Renal cortex interstitium (tissue), 15 donors: ENCODE measurements at places on chromosomes 7 and 10.

DNA sequence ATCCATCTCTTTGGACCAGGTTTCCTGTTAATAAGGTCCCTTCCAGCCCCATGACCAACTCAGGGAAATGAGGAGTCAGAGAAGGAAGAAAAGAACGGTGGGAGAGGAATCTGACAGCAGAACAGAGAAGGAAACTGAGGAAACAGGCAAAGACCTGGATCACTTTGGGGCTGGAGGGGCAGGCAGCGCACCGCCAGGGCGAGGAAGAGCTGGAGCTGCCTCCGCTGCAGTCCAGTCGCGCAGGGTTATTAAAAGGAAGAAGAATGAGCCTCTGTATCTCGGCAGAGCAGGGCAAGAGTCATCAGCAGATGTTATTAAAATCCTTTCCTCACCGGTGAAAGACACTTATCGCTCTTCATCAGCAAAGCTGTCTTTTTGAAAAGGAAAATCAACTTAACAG lies 37.7 kb upstream of the R3HCC1L start:
- no peak for DNase-seq

DNA sequence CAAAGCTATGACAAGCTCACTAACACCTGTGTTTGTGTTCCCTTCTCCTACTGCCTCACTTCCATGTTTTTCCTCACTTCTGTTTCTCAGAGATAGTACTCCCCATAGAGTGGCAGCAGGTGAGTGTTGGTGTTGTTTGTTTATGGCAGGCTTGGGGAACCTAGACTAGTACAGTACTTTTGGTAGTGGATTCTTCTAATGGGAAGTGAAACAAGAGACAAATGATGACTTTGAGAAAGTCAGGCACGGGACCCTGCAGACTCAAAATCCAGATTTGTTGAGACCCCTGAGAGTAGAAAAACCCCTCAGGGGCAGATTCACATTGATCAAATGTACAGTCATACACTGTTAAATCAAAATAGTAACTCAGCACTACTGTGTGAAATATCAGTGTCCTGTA lies 6.4 kb upstream of the CFAP69 start:
- DNase-seq: no peak

- DNase-seq: no peak
Observed at GRCh38 chr10:107083388-107084009, 81.0 kb downstream of the SORCS1 start.

DNA sequence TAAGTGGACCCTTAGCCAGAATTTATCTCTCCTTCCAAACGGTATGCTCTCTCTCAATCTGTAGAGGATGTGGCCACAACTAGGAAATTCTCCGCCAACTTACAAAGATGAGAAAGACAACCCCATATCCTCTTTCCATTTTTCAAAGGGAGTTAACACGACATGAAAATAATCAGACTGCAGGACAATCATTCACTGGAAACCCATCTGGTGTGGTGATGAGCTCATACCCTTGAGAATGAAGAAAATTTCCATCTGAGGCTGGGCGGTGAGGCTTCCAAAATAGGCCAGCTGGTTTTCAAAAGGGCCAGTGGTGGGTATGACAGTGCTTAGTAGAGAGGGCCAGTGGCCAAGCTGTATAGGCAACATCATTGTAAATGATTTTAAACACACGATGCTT lies 369.6 kb downstream of the FRMD4A start:
- no peak for DNase-seq

- no peak for DNase-seq
Observed at GRCh38 chr10:117757086-117757720, 214.7 kb downstream of the EMX2 start.

DNA sequence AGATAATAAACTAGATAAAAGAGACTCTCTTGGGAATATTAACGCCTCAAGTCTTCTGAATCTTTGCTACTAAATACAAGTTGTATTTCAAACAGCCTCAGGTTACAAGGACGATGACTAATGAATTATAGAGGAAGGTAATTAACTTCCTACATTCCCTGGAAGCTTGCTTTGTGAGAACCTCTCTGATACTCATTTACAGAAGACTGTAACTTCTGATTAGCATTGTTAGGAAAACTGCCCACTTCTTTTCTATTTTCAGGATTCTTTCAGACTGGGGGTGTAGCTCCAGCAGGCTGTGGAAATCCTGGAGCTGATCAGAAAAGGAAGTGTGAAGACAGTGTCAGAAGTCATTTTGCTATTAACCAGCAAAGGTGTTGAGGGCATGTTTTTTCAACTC lies 316.7 kb upstream of the NPSR1 start:
- DNase-seq: peak; percentile 11

DNA sequence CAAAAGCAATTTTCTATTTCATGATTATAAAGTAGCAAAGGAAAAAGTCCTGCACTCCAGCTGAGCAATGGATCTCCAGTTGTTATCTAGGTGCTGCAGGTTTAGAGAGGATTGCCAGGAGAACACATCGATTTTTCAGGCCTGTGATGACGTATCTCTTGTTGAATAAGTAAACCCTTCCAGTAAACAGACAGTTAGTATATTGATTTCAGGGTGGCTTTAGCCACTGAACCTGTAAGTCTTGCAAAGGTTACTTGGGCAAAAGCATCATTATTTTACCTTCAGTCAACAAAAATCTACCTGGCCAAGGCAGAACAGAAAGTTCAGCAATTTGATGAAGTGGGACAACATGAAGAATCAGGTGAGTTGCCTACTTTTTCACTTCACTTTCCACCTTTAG lies 12.3 kb downstream of the EGFR start:
- DNase-seq: no peak

GRCh38 chr10:114577133-114577532 lies 80.9 kb downstream of the ABLIM1 start:
- DNase-seq: no peak

- no peak for DNase-seq
Observed at GRCh38 chr7:137965942-137966640, 35.8 kb downstream of the CREB3L2 start.

GRCh38 chr10:89173075-89173474 lies 34.0 kb downstream of the CH25H start:
- DNase-seq: no peak

GRCh38 chr7:92668564-92668963 lies 78.4 kb upstream of the FAM133B start:
- DNase-seq: no peak

GRCh38 chr10:129678186-129678585 lies 211.1 kb downstream of the MGMT start:
- no peak for DNase-seq

DNA sequence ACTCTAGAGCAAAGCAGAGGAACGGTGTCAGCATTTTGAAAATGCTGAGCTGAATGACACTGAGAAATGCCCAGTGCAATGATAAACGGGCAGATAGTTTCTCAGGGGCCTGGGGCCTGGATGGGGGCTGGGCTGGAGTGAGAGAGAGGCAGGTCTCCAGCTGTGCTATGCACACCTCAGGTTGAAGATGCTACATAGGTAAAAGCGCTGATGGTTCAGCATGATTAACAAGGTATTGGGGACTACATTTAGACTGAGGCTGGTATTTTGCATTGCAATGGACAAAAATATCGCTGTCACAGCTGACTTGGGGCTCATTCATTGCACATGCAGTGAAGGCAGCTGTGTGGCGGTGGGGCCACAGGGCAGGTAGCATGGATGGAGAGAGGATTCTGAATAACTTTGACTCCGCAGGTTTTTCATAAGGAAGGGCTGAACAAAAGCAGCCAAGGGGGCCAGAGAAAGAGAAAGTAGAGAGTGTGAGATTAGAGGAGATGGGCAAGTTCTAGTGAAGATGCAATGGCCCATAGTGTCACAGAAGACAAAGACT lies 290.8 kb upstream of the ZNF32 start:
- no peak for DNase-seq

DNA sequence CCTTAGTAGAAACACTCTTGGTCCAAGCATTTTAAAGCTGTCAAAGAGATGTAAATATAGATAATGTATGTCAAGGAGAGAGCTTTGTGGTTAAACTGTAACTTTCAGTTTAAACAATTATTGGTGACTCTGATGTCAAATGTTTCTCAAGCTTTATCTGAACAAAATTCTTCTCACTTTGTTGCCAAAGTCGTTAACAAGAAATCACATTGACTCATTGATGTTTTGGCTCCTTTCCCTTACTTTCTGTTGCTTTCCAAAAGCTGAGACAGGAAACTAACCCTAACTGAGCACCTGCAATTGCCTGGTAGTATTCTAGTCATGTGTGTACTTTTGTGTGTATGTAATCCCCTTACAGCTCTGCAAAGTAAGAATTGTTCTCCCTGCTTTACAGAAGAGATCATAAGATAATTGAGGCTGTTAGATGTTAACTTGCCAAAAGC lies 108.5 kb downstream of the CFTR start:
- no peak for DNase-seq

- DNase-seq: no peak
Observed at GRCh38 chr7:15557186-15557585, 4.6 kb downstream of the AGMO start.

- DNase-seq: no peak
Observed at GRCh38 chr10:129029051-129029450, 438.0 kb upstream of the MGMT start.

DNA sequence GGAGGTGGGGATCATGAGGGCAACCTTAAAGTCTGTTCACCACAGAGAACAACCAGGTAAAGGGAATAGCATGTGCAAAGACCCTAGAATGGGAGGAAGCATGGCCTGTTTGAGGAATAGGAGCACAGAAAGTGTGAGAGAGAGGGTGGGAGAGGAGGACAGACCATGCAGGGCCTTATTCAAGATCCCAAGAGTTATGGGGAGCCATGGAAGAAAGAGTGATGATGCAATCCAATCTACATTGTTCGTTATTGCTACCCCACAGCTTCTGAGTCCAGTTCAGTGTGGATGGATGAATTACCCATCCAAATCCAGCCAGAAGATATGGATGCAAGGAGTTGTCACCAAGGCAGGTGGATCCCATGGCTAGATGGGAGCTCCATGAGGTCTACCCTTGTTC lies 7.8 kb upstream of the EIF4EBP2 start:
- no peak for DNase-seq

DNA sequence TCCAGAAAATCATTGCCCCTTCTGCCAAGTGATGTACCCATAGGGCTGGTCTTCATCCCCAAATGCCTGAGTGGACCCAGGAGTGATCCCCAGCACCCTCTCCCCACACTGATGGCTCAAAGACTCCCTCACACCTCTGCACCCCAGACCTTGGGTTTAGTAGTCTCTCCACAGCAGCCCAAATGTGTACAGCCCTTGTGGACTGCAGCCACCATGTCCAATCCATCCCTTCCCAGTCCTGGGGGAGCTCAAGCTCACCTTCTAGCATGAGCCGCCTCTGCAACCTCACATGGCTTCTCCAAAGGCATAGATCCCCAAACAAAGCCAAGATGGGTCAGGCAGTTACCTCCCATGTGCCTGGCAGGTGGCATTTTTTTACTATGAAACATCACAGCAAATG lies 50.1 kb downstream of the PRLHR start:
- DNase-seq: no peak

GRCh38 chr10:13904064-13904463 lies 317.3 kb downstream of the PRPF18 start:
- DNase-seq: no peak

- no peak for DNase-seq
Observed at GRCh38 chr7:94123136-94123535, 119.0 kb upstream of the BET1 start.

DNA sequence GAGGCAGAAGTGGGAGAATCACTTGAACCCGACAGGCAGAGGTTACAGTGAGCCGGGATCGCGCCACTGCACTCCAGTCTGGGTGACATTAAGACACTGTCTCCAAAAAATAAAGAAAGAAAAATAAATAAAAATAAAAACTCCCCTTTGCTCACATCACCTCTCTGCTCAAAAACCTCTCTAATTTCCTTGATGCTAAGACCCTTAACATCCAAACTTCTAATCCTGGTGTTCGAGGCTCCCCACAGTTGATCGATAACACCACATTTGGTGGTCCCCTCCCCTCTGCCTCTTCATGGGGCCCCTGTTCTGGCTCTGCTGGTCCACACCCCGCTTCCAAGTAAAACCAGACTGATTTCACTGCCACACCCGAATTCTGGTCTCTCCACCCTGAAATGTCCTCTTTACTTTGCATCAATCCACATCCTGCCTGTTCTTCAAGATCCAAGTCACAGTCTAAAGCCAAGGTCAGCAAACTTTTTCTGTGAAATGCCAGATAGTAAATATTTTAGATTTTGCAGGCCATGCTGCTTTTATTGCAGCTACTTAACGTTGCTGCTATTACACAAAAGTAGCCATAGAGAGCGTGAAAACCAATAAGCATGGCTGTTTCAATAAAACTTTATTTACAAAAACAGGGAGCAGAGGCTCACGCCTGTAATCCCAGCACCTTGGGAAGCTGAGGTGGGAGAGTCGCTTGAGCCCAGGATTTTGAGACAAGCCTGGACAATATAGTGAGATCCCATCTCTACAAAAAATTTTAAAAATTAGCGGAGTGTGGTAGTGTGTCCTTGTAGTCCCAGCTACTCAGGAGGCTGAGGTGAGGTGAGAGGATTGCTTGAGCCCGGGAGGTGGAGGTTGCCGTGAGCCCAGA lies 11.8 kb downstream of the MOSPD3 start:
- no peak for DNase-seq

GRCh38 chr10:33136781-33137180 lies 178.8 kb upstream of the ITGB1 start:
- DNase-seq: no peak

GRCh38 chr7:131546583-131547141 lies 9.8 kb downstream of the PODXL start:
- DNase-seq: no peak

DNA sequence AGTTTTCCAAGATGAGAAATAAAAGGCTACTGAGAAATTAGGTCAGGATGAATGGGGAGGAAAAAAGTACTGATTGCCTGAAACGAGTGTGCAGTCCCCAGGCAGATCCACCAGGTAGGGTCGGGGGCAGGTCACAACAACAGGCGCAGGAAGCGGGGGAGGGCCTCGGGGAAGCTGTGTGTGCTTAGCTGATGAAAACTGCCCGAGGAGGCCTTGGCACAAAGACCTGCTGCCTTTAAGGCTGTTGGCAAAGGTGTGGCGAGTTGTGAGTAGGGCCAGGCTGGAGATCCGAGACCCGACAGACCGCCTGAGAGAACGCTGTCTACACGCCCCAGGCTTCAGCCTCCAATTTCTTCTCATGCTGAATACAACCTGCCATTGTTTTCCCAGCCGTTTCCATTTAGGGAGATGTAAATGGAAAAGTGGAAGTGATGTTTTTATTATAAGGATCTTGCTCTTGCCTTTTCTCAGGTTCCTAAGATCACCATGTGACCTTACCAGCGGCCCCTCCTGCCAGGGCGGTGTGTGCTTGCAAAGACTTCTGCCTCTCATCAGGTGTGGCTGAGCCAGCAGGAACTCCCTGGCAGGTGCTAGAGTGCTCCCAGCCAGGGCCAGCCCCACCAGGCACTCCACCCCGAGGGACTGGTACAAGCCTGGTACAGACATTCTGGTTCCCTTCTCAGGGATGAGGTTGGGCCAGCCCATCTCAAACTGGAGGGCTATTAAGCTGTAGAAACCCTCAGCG lies 60.8 kb downstream of the DLG5 start:
- no peak for DNase-seq

- DNase-seq: no peak
Observed at GRCh38 chr7:70572571-70572970, 559.4 kb upstream of the GALNT17 start.

- DNase-seq: no peak
Observed at GRCh38 chr7:14436878-14437277, 447.4 kb upstream of the ETV1 start.
